ENCODE measurements at places on chromosomes 6 and 20.

GRCh38 chr6:56359201-56359899 is 112.0 kb upstream of the COL21A1 start:
- DNase-seq = peak; percentile 84

- DNase-seq = no peak
Measured at GRCh38 chr6:163545370-163545769, 130.9 kb downstream of the QKI start.

GRCh38 chr6:98845211-98846020 is 11.0 kb downstream of the POU3F2 start:
- DNase-seq = peak; percentile 94

GRCh38 chr6:170107606-170108222 is 183.2 kb downstream of the DLL1 start:
- no peak for DNase-seq

GRCh38 chr6:125511809-125512396 is 210.1 kb upstream of the HDDC2 start:
- DNase-seq = no peak

GRCh38 chr20:52469128-52469527 is 277.5 kb upstream of the ZFP64 start:
- peak; percentile 6 for DNase-seq

DNA sequence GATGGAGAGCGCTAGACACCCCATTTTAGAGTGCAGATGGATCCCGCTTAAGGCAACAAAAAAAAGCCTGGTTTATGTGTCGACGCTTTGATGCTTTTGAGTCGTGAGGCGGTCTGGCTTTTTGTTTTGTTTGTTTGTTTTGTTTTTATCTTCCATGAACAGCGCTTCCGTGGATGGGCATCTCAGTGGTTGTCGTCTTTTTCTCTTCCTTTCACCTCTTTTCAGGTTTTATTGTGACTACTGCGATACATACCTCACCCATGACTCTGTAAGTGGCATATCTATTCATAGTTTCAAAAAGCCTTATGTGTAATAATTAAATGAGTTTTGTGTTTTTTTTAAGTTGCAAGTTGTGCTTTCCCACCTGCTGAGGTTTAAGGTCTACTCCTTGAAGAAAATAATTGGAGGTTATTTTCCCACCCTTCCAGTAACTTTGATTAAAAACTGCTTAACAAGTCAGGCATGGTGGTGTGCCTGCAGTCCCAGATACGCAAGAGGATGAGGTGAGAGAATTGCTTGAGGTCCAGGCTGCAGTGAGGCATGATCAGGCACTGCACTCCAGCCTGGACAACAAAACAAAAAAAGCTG is 476 bp downstream of the SNRPC start:
- DNase-seq = no peak
